ENCODE measurements at places on chromosomes 16 and 17.

DNA sequence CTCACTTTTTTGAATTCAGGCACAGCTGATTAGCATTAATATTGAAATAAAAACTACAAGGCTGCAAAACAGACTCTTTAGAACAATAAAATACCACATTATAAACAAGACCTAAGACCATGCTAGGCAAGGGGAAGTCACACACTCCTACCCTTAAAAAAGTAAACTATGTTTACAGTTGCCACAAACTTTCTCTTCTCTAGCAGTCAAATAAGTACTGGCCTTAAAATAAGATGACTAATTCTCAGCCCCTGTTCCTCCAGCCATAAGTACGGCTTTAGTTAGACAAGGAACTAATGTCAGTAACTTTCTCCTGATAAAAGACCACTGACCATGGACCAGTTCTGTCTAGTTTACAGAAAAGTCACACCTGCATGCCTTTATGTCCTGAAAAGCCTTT is 19.5 kb upstream of the CPHXL start:
- H3K27ac ChIP-seq: no peak overlapping the region
- no peaks in the 10 kb centered on the region for H3K27me3 ChIP-seq
- DNase-seq: no peak
- no peak overlapping the region for H3K4me3 ChIP-seq
- H3K4me1 ChIP-seq: no peaks in the 10 kb centered on the region
- no peaks in the 10 kb centered on the region for H3K36me3 ChIP-seq

- H3K4me1 ChIP-seq: peaks cover 6% of the 10 kb centered on the region
- no peak for DNase-seq
- H3K36me3 ChIP-seq: no peaks in the 10 kb centered on the region
- no peak overlapping the region for H3K4me3 ChIP-seq
- H3K27ac ChIP-seq: no peak overlapping the region
Observed at GRCh38 chr17:78529251-78529650, 47.9 kb downstream of the DNAH17 start.

DNA sequence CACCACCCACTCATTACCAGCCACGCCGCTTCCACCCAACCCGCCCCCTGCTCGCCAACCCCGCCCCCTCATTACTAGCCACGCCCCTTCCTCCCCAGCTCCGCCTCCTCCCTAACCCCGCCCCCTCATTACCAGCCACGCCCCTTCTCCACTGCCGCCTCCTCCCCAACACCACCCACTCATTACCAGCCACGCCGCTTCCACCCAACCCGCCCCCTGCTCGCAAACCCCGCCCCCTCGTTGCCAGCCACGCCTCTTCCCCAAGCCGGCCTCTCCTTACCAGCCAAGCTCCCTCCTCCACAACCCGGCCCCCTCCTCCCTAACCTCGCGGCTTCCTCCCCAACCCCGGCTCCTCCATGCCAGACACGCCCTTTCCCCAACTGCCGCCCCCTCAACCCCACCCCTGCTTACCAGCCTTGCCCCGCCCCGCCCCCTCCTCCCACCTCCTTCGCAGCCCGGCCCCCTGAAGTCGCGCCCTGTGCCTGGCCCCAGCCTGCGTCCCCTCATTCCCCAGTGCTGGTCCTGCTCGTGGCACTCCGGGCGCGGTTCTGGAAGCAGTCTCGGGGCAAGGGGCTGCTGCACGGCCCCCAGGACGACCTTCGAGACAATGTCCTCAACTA is 7.3 kb downstream of the SLC22A31 start:
- no peaks in the 10 kb centered on the region for H3K4me1 ChIP-seq
- peak; percentile 84 for DNase-seq
- H3K4me3 ChIP-seq: no peak overlapping the region
- no peak overlapping the region for H3K27ac ChIP-seq
- no peaks in the 10 kb centered on the region for H3K36me3 ChIP-seq
- H3K27me3 ChIP-seq: peaks cover 5% of the 10 kb centered on the region

- no peak overlapping the region for H3K27ac ChIP-seq
- no peak for DNase-seq
- H3K4me1 ChIP-seq: peaks cover 5% of the 10 kb centered on the region
Observed at GRCh38 chr16:65671071-65671470, 549.2 kb upstream of the CDH11 start.

DNA sequence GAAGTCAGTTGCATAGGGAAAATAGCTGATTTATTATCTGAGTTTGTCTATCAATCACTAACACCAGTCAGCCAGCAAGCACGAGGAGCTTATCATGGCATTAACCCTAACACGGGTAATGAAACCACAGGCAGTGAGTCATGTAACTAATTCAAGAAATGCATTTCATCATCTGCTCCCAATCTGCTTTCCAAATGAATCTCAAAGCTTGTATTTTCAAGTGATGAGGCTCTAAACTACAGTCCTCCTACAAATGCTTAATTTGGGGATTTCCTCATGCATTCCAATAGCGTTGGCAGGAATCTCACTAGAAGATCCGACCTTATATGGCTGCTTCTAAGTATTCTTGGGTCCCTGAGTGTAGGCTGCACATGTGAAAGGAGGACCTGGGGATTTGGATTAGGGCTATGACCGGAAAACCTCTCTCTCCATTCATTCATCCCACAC is 118.4 kb upstream of the HSBP1 start:
- H3K4me3 ChIP-seq: no peak overlapping the region
- DNase-seq: no peak
- no peaks in the 10 kb centered on the region for H3K27me3 ChIP-seq
- no peaks in the 10 kb centered on the region for H3K36me3 ChIP-seq
- H3K27ac ChIP-seq: no peak overlapping the region
- peaks cover 4% of the 10 kb centered on the region for H3K4me1 ChIP-seq
